ENCODE measurements at places on chromosomes 12 and 14.

DNA sequence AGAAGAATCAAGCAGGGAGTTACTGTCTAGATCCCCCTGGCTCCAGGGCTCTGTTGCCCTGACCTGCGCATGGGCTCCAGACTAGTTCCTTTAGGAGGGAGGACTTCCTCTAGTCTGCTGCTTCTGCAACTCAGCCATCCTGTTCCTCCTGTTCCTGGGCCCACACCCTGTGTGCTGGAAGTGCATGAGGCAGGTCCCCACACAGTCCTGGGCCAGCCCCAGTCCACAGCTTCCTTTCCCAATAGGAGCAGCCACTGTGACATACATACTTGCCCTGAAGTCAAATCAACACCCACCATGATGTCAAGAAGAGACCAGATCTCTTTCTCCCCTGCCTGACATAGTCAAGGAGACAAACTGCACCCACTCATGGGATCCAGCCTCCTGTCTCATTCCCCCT lies 1.3 kb downstream of the SDR9C7 start:
- DNase-seq: no peak

DNA sequence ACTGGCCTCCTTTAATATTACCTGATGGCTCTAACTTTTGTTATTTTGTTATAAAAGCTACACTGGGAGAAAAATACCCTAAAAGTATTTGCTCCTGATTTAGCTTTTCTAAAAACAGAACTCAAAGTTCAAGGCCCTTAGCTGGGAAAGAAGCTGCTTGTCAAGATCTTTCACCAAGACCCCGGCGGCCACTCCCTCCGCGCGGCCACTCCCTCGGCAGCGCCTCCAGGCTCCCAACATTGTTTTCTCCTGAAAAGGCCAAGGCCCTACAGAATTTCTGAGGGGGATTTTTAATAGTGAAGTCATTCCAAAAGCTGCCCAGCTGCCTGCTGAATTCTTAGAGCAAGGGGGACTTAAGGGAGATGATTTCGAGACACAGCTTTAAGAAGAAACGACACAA lies 96.4 kb downstream of the NTN4 start:
- no peak for DNase-seq

DNA sequence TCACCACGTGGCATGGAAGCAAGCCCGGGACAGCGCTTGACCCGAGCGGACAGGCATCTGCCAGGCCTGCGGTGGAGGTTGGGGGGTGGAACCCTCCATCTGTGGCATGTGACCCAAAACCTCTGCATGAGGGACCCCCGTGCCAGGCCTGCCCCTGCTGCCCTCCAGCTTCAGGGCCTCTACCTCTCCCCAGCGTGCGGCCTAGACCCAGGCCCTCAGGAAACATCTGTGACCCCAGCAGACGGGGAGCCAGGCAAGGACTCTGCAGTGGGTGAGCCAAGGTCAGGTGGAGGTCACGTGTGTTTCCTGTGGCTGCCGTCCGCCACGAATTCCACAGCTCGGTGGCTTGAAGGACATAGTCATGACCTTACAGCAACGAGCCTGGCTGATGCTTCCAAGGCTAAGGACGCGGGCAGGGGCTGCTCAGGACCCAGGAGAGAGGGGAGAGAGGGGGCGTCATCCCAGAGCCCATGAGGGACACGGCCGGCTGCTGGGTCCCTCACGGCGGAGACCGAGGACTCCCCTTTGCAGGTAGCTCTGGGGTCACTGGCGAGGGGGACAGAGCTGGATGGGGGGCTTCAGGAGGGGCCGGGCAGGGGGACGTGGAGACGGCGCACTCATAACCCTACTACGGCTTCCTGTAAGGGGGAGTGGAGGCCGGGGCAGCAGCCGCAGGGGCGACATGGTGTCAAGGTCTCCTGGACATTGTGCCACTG lies 91.5 kb downstream of the GALNT9 start:
- DNase-seq: no peak

- no peak for DNase-seq
Observed at GRCh38 chr14:34354556-34354955, 107.5 kb downstream of the SPTSSA start.

- DNase-seq: no peak
Observed at GRCh38 chr12:111202237-111202915, 166.5 kb downstream of the PHETA1 start.

GRCh38 chr12:17215759-17216570 lies 610.0 kb upstream of the LMO3 start:
- DNase-seq: no peak

DNA sequence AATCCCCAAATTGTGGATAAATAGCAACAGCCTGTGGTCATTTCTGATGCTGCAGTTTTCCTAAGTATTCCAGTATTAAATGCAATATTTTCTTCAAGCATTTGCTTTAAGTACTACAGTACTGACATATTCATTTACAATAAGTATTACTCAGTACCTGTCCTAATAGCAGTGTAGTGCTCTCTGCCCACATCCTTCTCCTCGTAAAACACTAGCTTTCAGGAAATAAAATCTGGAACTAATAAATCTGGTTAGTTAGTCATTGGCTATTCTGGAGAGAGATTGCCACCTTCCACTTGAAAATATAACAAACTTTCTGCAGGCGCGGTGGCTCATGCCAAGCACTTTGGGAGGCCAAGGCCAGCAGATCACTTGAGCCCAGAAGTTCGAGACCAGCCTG lies 441.5 kb downstream of the PRKD1 start:
- DNase-seq: no peak

DNA sequence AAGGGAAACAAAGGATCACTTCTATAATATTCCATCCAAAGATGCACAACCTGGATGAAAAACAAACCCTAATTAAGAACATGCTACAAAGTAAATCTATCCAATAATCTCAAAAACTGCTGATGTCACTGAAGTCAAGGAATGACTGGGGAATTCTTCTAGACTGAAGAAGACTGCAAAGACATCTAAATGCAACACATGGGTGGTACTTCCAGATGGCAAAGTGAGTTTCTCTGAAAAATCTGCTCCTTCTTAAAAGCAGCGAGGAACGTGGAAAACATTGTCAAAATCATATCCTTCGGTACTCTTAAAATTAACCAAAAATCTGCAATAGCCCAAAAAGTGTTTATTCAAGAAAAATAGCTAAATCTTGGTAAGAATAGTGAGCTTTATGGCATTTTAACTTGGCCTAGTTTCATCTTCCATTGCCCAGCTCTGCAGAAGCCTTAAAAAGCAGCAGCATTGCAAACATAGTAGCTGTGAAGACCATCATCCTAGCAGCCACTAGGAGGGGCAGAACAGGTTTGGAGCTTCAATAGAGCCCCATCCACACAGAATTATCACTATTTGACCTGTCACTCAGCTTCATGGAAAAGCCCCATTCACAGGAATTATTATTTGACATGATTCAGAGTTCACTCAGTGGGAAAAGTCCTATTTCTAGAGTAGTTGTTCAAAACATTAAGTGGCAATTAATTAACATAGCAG lies 7.4 kb downstream of the CLEC14A start:
- DNase-seq: no peak

DNA sequence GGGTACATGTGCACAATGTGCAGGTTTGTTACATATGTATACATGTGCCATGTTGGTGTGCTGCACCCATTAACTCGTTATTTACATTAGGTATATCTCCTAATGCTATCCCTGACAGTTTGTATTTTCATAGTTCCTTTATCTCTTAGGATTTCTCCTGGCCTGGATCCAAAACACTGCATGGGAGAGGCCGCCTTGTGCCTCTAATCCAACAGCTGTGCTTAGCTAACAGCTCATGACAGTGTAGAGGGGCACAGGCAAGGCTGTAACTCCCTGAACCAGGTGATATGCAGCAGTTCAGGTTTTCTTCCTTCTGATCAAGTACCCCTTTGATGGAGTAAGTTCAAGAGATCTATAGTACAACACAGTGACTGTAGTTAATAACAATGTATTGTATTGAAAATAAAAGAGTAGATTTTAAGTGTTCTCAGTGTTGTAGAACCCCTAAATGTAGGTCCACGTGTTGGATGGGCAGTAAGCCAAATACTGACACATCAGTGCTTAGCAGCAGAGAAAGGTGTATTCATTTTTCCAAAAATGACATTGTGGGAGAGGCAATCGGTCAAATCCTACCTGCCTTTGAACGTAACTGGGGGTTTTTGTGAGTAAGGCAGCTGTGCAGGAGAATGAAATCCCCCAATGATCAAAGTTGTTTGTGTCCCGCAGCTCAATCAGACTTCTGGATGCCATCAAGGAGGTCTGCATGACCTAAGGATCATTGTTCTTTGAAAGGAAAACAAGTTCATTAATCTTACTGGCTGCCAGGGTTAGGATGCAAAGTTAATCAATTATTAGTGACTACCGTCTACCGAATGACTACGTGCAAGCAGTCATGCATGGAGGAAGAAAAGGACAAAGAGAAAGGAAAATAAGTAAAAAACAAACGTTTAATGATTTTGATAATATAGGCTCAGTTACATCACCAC lies 89.3 kb upstream of the FGD4 start:
- no peak for DNase-seq

DNA sequence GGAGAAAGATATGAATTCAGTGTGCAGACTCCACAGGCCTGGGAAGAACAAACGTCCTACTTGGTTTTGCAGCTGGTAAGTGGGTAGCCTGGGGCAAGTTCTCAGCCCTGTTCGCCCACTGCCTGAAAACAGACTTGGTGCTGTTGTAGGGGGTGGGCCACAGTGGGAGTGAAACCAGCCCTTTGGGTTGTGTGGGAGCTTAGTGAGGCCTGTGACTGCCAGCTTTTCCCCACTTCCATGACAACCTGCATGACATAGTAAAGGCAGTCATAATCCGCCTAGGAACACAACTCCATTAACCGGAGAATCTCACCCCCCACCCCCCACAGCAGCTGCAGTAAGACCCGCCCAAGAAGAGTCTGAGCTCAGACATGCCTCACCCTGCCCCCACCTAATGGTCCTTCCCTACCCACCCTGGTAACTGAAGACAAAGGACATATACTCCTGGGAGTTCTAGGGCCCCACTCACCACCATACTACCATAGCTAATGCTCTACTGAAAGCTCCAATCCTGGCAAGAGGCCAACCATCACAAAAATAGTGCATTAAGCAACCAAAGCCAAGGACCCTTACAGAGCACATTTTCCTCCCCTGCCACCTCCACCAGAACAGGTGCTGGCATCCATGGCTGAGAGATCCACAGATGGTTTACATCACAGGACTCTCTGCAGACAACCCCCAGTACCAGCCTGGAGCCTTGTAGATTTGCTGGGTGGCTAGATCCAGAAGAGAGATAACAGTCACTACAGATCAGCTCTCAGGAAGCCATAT lies 39.8 kb upstream of the LMNTD1 start:
- DNase-seq: no peak

DNA sequence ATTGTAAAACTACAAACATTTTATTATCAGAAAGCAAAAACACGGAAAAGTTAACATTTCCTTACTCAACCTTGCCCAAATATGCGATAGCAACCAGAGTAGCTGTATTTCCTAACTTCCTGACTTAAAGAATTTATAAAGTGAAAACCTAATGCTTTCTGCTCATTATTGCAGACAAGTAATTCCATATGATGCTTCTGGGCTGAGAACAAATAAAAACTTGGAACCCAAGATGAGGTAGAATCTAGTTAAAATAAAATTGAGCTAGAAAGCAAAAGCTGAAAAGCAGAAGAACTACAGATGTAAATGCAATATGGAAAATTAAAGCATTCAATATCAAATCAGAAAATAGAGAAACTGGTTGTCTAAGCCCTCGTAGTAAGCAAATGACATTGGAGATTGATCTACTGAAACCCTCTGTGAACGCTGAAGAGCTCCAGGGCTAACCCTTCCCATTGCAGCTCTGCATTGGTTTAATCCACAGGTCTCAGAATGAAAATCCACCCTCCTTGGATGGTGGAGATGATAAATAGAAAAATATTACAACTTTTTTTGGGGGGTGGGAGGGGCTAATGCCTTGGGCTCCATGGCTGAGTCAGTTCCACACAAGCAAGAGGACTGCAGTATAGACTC lies 40.7 kb downstream of the CORO1C start:
- DNase-seq: no peak

DNA sequence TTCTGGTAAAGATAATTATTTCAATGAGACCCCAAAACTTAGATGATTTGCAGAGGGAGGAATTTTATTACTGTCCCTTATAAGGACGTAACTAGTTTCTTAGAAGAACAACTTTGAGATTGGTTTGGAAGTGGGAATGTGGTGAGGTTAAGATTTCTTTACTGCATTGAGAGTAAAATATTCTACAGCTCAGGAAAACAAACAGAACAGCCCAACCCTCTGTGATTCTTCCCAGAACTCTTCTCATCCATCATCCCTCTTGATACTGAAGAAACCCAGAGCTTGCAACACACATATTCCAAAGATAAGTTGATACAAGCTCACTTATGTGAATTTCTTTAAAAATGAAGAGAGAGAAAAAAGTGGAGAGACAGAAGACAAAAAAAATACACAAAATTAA lies 234.2 kb downstream of the CRADD start:
- DNase-seq: no peak

- DNase-seq: no peak
Observed at GRCh38 chr14:104739546-104740516, 13.1 kb upstream of the SIVA1 start.

DNA sequence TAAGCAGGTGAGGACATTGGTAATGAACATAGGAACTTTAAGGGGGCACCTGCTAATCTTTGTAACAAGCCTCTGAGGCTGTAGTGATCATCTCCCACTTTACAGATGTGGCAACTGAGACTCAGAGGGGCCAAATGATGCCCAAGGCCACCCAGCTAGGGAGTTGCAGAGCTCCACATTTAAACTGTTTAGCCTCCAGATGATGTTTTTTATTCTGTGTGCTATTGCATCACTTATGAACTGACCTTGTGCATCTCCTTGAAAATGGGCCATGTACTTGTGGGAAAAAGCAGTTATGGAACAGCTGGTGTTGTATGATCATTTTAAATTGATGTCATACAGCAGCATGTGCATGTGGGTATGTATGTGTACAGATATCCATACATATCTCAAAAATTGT lies 41.4 kb downstream of the TPCN1 start:
- DNase-seq: no peak

- DNase-seq: no peak
Observed at GRCh38 chr14:51744372-51745130, 92.8 kb downstream of the FRMD6 start.

DNA sequence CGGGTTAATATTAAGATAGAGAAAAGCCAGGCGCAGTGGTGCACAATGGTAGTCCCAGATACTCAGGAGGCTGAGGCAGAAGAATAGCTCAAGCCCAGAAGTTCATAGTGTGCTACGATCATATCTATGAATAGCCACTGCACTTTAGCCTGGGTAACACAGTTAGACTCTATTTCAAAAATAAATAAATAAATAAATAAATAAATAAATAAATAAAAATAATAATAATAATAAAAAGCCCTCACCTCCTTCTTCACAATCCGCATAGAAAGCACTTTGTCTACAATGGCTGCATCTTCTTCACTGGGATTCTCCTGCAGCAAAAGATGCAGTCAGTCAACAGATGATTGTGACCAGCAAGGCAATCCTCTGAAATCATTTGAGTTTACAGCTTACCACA lies 31.5 kb upstream of the SUPT16H start:
- DNase-seq: no peak

DNA sequence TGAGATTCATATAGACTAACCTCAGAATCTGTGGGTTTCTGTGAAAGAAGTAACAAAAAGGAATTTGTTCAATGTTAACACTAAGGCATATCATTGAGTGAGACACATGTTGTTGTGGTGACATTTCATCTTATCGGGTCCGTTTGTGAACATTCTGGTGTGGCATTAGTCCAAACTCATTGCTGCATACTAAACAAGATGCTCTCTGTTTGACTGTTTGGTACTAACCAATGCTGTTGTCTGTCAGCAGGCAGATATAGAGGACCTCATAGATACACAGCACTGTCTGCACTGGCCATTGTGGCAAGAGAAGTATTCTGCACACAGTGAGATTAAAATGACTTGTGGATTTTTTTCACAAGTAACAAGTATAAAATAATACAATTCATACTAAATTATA lies 41.2 kb downstream of the SLC25A21 start:
- DNase-seq: no peak
